ENCODE measurements at places on chromosomes 6 and 20.
A peak's percentile ranks its signal among the peaks of the same experiment; 100 is the strongest.

GRCh38 chr20:64211874-64212658, 43.5 kb upstream of the PCMTD2 start:
- DNase-seq: no peak

DNA sequence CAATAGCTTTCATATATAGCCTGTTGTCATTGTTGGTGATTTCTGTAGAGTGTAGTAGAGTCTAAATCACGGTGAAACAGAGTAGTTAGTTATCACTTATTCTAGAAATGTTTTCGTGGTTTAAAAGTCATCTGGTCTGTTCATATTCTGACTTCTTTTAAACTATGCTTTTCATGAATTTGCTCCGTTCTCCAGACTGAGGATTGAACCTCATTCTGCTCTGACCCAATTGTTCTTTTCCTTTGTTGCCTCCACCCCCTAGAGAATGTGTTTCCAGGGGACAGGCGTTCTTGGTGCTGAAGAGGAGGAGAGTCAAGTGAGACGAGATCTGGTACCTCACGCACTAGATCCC, 748 bp upstream of the ZNF292 start:
- DNase-seq: no peak

- DNase-seq: no peak
Measured at GRCh38 chr20:20448881-20449280, 81.0 kb downstream of the INSM1 start.

- no peak for DNase-seq
Measured at GRCh38 chr6:16844183-16844582, 82.9 kb upstream of the ATXN1 start.

DNA sequence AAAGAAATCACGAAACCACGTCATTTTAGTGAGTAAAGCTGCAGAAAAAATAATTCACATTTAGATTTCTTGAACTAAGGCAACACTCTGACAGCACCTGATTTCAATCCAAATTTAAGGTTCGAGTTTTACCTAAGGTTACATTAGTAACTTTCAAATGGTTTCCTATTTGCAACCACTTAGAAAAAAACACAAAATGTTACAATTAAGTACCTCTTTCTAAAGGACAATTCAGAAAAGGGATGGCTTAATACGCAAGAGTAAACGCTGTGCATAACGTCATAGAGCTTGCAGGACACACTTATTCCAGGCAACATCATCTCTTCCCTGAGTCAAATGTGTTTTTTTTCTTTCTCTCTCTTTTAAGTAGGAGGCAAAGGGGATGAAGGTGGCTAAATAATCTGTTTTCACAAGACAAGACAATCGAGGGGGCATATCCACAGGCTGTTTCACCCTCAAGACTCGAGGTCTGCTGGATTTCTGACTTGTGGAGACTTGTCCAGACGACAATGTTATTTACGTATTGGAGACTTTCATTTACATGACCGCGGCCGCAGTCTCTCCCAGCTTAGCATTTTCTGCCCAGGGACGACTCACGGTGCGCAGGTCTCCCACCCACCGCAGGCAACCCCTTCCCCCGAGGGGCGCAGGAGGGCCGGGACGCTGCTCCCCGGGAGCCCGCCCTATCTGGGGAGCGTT, 86.0 kb downstream of the SESN1 start:
- DNase-seq: peak; percentile 4

- DNase-seq: peak; percentile 36
Measured at GRCh38 chr6:129251669-129252376, 368.9 kb downstream of the LAMA2 start.

GRCh38 chr6:49664817-49665216, 28.2 kb upstream of the RHAG start:
- no peak for DNase-seq

GRCh38 chr20:53972179-53972578, 98.2 kb downstream of the BCAS1 start:
- no peak for DNase-seq

- no peak for DNase-seq
Measured at GRCh38 chr6:68726337-68726736, 91.3 kb downstream of the ADGRB3 start.

DNA sequence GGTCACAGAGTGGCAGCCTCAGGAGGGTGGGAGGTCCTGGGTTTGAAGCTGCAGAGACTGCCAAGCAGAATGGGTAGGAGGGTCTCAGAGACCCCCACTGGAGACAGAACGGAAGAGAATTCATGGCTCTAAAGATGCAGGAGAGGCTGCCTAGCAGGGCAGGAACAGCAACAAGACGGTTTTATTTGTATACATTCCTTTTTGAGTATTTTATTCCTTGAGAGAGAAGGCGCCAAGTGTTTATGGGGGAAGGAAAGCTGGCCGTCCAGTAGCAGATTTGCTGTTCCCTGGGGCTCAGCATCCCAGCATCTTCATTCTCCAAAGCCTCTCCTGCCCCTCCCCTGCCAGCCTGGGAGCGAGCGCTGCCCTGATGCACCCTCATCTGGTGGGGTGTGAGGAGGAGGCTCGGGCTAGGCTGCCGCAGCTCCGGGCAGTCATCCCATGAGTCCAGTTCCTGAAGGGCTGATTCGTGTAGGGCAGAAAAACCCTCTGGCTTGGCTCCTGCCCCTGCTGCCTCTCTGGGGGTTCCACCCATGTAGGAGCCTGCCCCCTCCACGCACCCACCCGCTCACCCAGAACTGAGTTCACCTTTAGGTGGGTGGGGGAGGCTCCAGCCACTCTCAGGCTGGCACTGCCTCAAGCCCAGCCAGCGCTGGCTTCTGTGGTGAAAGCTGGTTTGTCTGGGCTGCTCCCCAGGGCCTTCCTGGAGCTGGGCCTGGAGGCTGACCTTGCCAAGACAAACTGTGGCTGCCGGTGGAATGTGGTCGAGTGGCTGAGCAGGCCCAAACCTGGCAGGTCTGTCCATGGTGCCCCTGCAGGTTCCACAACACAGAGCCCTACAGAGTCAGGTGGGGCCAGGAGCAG, 32.4 kb downstream of the CPXM1 start:
- no peak for DNase-seq

DNA sequence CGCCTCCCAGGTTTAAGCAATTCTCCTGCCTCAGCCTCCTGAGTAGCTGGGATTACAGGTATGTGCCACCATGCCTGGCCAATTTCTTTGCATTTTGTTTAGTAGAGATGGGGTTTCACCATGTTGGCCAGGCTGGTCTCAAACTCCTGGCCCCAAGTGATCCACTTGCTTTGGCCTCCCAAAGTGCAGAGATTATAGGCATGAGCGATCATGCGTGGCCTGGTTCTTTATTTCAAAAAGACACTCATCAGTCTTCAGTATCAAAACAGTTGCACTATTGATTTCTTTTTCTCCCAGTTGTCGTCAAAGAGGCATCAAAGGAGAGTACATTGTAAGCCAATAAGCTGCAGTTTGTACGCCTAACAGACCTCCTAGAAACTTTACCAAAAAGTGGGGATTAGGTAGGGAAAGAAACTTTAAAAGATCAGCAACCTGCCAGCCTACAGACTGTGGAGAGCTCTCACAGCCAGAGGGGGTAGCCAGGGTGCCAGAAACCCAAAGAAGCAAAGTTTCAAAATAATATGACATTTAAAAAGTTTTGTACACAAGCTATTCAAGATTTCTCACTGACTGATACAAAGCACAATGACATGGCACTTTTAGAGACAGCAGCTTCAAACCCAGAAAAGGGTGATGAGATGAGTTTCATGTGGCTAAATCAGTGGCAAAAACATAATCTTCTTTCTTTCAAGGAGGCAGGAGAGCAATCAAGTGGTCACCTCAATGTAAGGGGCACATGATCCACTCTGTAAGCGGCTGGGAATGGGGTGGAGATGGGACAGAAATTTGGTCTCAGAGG, 83.0 kb upstream of the RALY start:
- DNase-seq: no peak

DNA sequence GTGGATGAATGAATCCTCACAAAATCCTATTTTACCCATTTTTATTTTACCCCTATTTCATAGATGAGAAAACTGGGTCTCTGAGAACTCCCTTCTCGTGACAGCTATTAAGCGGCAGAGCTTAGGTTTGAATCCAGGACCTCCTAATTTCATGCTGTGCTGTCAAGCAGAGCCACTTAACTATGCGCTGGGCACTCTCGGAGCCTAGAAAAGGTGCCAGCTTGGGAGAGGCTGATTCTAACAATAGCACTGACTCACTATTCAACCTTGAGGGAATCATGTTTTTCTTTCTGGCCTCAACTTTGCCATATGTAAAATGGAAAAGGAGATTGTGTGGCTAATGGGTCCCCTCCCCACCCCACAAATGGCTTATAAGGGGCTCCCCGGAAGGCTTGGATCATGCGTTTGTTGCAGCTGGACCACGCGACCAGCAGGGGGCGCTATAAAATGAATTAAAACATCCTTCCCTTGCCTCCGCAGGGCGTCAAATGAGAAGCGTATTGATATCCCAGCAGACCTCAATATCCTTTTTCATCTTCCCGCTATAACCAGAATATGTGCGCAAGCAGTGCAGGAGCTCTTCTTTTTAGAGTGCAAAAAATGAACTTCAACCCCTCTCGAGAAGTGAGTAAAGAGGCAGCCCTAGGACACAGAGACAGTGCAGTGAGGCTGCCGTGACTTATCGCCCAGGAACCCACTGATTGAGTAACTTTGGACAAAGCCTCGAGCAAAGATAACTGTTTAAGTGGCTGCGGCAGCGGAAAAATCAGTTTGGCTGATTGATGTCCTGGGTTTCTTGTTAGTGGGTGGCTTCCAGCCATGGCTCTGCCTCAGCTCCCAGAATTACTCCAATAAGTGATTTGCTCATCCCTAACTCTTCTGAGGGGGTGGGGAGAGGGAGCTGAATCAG, 12.8 kb upstream of the PDYN start:
- peak; percentile 18 for DNase-seq

GRCh38 chr6:2839982-2840748, 1.5 kb downstream of the SERPINB1 start:
- no peak for DNase-seq

GRCh38 chr20:63435552-63435951, 36.9 kb downstream of the KCNQ2 start:
- DNase-seq: no peak

DNA sequence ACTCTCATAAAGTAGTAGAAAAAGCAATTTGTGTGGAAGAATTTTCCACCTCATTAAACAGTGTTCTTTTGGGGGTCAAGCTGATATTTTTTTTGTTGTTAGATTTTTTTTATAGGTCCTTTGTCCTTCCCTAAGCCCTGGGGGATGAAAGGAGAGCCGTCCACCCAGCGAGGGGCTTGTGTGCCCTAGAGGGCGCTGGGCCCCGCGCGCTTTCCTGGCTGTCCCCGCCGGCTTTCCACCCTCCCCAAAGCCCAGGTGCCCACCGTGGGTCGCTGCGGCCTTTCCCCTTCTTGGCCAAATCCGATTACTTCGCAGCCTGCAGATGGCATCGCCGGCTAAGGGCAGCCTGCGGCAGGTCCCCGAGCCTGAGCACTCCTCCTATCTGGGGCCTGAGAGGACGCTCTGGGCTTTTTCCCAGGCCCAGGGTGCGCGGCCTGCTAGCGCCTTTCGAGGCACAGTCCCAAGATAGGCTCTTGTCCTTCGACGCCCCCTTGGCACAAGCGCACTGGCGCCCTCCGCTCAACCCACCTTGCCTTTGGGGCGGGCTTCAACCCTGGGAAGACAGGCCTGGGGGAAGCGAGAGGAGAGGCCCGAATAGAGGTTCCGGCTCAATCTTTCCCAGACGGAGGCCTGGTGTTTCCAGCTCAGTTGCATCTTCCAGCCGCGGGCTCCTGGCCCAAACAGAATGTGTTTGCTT, 33.6 kb downstream of the TFAP2A start:
- DNase-seq: no peak

- DNase-seq: no peak
Measured at GRCh38 chr6:116945809-116946208, 68.8 kb downstream of the RFX6 start.

- no peak for DNase-seq
Measured at GRCh38 chr6:66230591-66230990, 523.6 kb upstream of the EYS start.

DNA sequence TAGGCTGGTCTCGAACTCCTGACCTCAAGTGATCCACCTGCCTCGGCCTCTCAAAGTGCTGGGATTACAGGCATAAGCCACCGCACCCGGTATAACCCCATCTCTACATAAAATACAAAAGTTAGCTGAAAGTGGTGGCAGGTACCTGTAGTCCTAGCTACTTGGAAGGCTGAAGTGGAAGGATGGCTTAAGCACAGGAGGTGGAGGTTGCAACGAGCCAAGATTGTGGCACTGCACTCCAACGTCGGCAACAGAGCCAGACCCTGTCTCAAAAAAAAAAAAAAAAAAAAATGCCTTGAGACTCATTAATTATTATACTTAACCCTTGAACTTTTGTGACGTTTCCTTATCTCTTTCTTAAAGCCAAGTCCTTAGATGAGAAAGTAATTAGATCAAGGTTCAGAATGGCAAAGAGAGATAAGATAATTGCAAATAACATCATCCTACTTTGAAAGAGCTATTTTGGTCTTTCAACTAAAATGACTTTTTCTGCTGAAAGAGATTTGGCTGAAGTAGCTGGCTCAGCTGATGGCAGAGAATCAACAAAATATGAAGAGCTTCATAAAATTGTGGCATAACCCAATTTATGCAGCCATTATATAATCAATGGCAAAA, 4.7 kb upstream of the SHLD1 start:
- DNase-seq: no peak

DNA sequence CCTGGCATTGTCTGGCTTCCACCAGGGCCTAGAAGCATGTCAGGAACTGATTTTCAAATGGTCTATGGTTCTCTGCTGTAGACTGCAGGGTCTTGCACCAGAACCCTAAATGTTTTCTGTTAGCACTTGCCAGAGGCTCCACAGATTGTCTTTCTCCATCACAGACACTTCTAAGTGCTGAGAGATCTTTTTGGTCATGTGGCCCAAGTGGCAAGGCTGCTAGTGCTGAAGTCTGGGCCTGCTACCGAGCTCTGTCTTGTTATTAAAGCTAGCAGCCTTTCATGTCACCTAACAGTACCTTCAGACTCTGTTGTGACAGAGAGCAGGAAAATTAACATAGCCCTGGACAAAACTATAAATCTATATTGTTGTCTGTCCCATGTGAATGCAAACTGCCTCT, 120.7 kb upstream of the BACH2 start:
- DNase-seq: no peak

DNA sequence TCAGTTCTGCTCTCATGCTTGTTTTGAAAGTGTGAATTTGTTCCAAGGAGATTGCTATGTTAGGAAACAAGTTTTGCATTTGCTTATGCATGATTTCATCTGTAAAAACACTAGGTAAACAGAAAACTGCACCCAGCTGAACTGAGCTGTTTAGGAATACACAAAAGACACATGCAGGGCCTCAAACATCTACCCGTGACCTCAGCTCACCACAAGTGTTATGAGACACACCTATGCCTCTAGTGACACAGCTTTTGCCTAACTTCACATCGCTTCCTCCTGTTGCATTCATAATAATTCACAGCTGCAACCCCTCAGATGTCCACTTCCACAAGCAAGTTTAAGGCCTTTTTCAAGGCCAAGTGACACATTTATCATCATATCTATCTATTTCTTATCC, 98.0 kb upstream of the SLC24A3 start:
- no peak for DNase-seq

GRCh38 chr6:100473182-100473581, 8.5 kb upstream of the SIM1 start:
- no peak for DNase-seq

DNA sequence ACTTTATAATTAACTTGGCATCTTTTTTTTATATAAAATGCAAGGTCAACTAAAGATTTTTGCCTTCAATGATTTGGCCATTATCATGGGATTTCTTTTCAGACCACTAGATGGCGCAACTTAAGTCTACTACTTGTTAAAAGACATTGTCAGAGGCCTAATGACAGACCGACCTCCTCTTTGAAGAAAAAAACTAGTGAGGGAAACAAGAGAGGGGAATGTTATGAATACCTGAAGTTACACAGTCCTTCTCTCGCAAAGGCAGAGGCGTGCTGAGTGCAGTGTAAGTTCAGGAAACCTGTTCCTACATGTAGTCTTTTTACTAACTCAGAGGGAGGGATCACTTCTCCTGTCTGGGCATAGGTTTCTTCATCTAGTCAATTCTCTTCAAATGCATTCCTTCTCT, 9.3 kb downstream of the TRAPPC3L start:
- no peak for DNase-seq
